ENCODE measurements at places on chromosomes 5 and 9.

GRCh38 chr5:126369995-126370731 is 53.0 kb upstream of the GRAMD2B start:
- DNase-seq: no peak

DNA sequence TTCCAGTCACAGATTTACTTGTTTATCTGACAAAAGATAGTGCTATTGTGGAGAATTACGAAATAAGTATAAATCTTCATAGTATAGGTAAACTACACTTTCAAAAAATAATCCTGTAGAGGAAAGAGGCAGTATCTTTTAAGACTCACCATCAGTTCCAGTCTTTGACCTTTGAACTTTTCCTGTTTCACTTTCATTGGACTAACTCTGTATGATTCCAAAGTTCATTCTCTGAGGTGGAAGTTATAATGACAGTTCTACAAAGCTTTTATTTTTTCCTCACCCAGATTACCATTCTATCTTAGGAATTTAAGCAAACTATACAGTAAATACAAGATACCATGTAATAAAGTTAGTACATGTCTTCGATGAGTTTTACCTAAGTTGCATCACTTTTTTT is 901.3 kb upstream of the SEMA6A start:
- no peak for DNase-seq

- no peak for DNase-seq
Measured at GRCh38 chr5:174532455-174533453, 191.6 kb upstream of the MSX2 start.

GRCh38 chr9:124218438-124218982 is 39.2 kb upstream of the NEK6 start:
- no peak for DNase-seq

DNA sequence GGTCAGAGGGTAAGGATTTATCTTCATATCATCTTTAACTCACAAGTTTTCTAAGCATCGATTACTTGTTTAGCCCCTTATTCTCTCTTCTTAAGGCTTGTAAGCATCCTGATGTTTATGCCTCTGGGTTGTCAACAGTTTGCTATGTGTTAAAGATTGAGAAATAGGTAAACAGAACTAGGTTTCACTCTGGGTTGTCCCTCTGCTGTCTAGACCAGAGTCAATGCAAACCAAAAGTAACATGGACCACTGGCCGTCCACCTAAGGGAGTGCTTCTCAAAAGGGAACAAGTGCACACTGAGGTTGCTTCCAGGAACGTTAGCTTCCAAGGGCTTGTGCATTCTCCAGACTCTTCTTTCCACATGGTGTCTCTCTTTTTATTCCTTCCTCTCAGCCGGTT is 39.9 kb upstream of the HAPLN1 start:
- no peak for DNase-seq

Data from T-helper 2 cell (primary cell).